ENCODE measurements at places on chromosomes 5 and 9. TPM values are rescaled to one million over a fixed set of nuclear protein-coding genes. Genes with fewer than 3 reads are reported as not detected.

GRCh38 chr9:94207781-94208180 is 51.3 kb upstream of the ZNF169 start:
- no peak for DNase-seq

- DNase-seq: peak; percentile 85
These were observed 3.4 kb downstream of the PDLIM4 start for GRCh38 chr5:132260714-132261551.

- DNase-seq: no peak
These were observed 33.7 kb downstream of the NCS1 start for GRCh38 chr9:130205912-130206311.

PCA3 gene
- not detected for total RNA-seq

- DNase-seq: no peak
These were observed 54.0 kb downstream of the CCDC171 start for GRCh38 chr9:15606643-15607472.

- DNase-seq: no peak
These were observed 141.6 kb downstream of the ADCY2 start for GRCh38 chr5:7537573-7537972.

DNA sequence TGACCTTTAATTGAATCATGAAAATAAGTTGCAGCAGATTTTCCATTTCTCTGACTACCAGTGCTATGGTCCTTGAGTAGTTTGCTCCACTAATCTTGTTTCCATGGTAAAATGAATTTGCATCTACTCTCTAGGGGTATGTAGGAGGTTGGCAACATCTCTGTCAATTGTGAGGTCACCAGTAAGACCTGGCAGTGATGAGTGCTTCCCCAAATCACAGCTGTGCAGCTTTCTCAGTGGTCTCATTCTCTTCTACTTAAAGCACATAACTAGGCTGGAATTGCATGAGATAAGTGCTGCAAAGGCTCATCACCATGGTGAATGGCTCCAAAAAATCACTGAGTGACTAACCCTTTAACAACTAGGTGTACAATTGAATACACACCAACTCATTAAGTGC is 36.3 kb downstream of the ADAMTS19 start:
- no peak for DNase-seq

GRCh38 chr5:28344836-28345433 is 1306.5 kb upstream of the CDH9 start:
- no peak for DNase-seq

PPP3R2 gene
- total RNA-seq: not detected

- DNase-seq: no peak
These were observed 30.0 kb downstream of the ROPN1L start for GRCh38 chr5:10471677-10472076.

DNA sequence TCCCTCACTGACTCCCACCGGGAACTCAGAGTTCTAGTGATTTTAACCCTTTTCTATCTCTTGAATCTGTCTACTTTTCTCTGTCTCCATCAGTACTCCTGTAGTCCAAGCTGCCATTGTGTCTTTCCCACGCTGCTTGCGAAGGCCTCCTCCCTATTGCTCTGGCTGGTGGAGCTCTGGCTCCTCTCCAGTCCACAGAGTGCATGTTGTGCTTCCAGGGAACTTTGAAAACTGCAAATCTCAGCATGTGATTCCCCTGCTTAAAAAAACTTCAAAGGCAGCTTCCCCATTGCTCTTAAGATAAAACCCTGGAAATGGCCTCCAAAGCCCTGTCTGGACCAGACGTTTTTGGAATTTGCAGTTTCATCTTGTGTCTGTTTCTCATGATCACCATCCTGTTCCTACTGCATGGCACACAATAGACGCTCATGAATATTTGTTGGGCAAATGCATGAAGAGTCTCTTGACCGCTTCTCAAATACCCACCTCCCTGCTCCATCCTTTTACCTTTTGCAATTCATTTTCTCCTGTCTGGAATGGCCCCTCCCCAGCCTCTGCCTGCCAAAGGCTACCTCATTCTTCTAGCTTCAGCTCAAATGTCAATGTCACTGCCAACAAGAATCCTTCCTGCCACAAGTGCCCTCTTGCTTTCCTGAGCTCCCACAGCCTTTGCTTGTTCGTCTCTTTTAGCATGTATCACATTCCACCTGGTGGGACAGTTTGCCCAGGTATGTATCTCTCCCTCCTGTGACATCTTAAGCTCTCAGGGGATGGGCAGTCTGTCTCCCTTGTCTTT is 293.2 kb downstream of the ARHGAP26 start:
- DNase-seq: peak; percentile 77

ERBIN gene
- 39.9 TPM for total RNA-seq

OR1J4 gene
- not detected for total RNA-seq

GRCh38 chr5:60851626-60852025 is 7.6 kb upstream of the ELOVL7 start:
- no peak for DNase-seq

MYMK gene
- not detected for total RNA-seq

SLC25A2 gene
- total RNA-seq: not detected

DNA sequence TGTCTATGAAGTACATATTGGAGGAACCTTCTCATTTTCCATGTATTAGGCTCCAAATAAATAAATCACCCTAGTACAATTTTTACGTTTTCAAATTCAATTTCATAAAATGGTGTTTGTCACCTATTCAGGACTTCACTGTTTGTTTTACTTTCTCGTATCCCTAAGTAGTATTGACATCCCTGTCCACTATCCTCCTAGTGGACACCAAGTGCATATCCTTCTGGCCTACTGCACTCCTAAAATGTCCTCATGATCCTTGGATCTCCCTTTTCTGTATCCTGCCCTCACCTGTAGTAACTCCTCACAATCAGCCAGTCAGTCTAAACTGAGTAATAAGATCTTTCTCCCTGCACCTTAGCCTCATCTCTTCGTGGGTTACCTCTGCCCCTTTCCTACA is 539.9 kb downstream of the DMRTA1 start:
- no peak for DNase-seq

GRCh38 chr5:132384506-132385050 is 15.1 kb downstream of the SLC22A5 start:
- no peak for DNase-seq

DNA sequence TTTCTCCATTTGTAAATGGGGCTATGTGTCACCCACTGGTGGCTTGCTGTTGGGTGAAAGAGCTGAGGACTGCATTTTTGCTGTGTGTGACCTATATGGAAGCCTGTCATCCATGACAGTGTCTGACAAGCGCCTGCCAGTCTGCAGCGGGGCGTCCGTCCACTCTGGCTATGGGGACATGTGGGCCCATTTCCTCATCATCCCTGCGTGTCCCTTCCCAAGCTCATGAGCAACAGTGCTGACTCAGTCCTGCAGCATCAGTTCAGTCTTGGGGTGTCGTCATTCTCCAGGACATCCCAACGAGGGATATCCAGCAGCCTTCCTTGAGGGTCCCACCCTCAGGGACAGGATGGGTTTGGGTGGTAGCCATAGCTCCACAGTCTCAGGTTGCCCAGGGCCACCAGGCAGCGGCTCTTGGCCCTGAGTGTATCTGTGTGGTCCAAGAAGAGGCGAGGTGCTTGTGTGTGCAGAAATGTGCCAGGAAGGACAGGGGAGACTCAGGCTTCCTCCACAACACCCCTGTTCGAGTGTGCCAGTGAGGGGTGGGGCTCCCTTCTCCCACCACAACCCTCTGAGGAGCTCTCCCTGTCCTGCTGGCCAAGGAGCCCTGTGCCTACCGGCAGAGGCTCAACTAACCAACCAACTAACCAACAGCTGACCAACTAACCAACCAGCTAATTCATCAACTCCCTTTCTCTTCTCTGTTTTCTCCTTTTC is 2.1 kb downstream of the FGD3 start:
- DNase-seq: no peak

DNA sequence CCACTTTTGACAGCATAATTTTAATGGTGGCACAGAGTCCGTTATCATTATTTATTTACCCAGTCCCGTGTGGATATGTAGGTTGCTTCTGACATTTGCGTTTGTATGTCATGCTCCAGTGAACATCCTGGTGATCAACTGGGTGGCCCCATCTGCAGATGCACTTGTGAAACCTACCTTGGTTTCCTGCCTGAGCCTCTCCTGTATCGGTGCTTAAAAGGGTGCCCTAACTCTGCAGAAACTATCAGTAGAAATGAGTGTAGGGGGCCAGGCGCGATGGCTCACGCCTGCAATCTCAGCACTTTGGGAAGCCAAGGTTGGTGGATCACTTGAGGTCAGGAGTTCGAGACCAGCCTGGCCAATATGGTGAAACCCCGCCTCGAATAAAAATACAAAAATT is 92.1 kb upstream of the IER5L start:
- DNase-seq: no peak

POU5F2 gene
- total RNA-seq: 0.35 TPM

SHISAL2B gene
- not detected for total RNA-seq

DNA sequence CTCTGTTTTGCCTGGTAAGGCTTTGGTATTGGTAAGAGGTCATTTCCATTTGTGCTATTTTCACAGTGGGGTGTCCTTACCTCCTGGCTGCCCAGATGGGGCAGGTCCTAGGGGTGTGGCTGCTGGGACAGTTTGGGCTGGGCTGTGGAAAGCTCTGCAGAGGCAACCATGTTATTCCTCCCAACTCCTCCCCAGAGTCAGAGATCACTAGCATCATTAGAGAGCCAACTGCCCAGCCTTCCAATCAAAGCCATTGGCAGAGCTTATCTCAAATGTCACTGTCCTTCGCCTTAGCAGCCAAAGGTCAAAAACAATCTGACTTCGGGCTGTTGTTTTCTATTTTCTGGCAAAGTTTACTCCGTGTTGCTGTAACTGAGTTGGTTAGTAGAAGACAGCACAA is 33.6 kb upstream of the HRH2 start:
- no peak for DNase-seq

HCN1 gene
- total RNA-seq: 5.6 TPM

DNA sequence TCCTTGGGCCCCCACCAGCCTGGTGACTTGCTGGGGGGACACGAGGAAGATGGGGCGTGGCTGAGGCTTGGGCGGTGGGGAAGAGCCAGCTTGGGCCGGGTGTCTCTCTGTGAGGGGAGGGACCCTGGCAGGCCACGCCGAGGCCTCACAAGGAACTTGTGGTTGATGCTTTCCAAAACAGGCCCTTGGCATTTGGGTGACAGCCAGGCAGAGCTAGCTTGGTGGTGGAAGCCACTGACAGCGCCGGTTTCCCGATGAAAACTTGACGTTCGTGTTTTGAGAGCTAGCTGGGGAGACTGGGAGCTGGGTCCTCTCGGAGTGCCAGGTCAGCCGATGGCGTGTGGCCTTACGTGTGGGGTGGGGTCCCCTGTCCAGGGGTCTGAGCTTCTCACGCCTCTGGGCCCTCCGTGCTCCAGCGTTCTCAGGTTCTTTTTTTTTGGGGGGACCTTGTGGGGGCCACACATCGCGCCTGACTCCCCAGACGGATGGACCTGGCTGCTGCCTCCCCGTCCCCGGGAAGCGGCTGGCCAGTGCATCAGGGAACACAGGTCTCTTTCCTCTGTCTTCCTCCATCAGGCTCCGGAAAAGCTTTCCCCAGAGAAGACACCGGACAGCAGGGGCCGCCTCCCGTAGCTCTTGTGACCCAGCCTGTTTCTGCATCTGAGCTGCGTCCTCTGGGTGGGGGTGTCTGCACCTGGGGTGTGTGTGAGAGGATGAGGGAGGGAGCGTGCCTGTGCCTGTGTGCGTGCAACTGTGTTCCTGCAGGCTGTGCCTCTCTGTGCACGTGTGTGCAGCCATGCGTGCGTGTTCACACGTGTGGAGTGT is 129.3 kb upstream of the LPCAT1 start:
- no peak for DNase-seq

DNA sequence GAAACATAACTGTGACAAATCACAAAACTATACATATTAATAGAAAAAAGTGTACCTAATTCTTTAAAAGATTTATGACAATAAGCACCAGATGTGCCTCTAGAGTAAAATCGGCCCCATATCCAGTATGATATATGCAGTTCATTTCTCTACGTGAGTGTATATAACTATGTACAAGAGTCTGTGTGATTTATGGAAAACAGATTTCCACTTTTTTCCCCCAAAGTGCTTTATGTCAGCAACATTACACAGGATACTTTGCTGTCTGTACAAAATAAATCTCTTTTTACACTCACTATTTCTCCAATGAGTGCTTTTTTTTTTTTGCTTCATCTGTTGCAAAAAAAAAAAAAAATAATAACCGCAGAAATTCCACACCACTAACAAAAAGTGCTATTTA is 298.8 kb upstream of the RFX3 start:
- no peak for DNase-seq

- no peak for DNase-seq
These were observed 554 bp downstream of the RPS23 start for GRCh38 chr5:82277613-82277986.

SLC1A1 gene
- total RNA-seq: 1.9 TPM

NEUROG1 gene
- total RNA-seq: not detected

- no peak for DNase-seq
These were observed 69.2 kb downstream of the SH3PXD2B start for GRCh38 chr5:172385010-172385563.

DNA sequence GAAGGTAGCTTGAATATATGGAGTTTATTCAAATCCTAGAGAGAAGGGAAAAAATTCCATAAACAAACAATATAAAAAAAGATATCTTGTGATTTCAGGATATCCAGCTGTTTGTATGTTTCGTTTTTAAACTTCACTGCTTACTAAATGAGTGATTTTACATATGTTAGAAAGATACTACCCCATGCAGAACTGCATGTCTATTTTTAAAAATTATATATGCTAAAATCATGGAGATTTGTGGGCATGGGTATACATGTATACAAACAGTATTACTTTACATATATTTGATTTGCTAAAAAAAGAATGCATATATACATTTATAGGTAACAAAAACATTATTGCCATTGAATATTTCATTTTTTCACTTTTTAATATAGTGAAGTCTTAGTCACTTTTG is 178.3 kb downstream of the KDM4C start:
- no peak for DNase-seq

GRCh38 chr9:111237447-111237846 is 92.6 kb downstream of the OR2K2 start:
- DNase-seq: no peak

NKD2 gene
- total RNA-seq: 4.4 TPM

- no peak for DNase-seq
These were observed 117.5 kb downstream of the SLC1A3 start for GRCh38 chr5:36723912-36724311.

GRCh38 chr9:38126730-38127129 is 57.7 kb upstream of the SHB start:
- no peak for DNase-seq

- peak; percentile 96 for DNase-seq
These were observed at the start of gene SNX2 for GRCh38 chr5:122774861-122775549. Gene SNX2, plus strand, starts transcription at chr5:122775080. Its CDS starts 24 bp downstream, at chr5:122775104.

- DNase-seq: no peak
These were observed 46.5 kb downstream of the NKD2 start for GRCh38 chr5:1054799-1055775.

- DNase-seq: peak; percentile 83
These were observed at the start of gene AFAP1L1 for GRCh38 chr5:149271716-149272563. Gene AFAP1L1, plus strand, starts transcription at chr5:149271859. Its CDS starts 110 bp downstream, at chr5:149271969.

SPRY4 gene
- total RNA-seq: 30.6 TPM

SLC6A18 gene
- total RNA-seq: not detected

- no peak for DNase-seq
These were observed 108.3 kb upstream of the FCN2 start for GRCh38 chr9:134772331-134772730.

- no peak for DNase-seq
These were observed 36.9 kb upstream of the CDK20 start for GRCh38 chr9:88011005-88011766.
